Fibroblast of lung (primary cell): ENCODE measurements at places on chromosomes 5 and 9. TPM values are rescaled to one million over a fixed set of nuclear protein-coding genes. Genes with fewer than 3 reads are reported as not detected.
A peak's percentile ranks its signal among the peaks of the same experiment; 100 is the strongest.

AP3B1 gene
- 58.7 and 66.9 TPM in 2 replicates for polyA plus RNA-seq

ZBED3 gene
- polyA plus RNA-seq, result 3.0 and 4.6 TPM in 2 replicates

FOCAD gene
- polyA plus RNA-seq, result 40.3 and 46.8 TPM in 2 replicates

EIF4E1B gene
- not detected in 2 replicates for polyA plus RNA-seq

ESM1 gene
- 0.50 and 2.6 TPM in 2 replicates for polyA plus RNA-seq

PCDHGC5 gene
- 0.97 and 1.1 TPM in 2 replicates for polyA plus RNA-seq

PPP2R2B gene
- polyA plus RNA-seq, result 0.54 and 0.67 TPM in 2 replicates

AGXT2 gene
- not detected in 2 replicates for polyA plus RNA-seq

TBCA gene
- polyA plus RNA-seq, result 237 and 238 TPM in 2 replicates

NKD2 gene
- 0.29 TPM in 1 of 2 replicates, not detected in the other for polyA plus RNA-seq

PSMB7 gene
- polyA plus RNA-seq, result 290 and 398 TPM in 2 replicates

PRDM9 gene
- not detected in 2 replicates for polyA plus RNA-seq

SPINK9 gene
- not detected in 2 replicates for polyA plus RNA-seq

ASS1 gene
- 44.7 and 65.0 TPM in 2 replicates for polyA plus RNA-seq

SYK gene
- not detected in 2 replicates for polyA plus RNA-seq

IL3 gene
- not detected in 2 replicates for polyA plus RNA-seq

CXXC5 gene
- 15.8 and 18.6 TPM in 2 replicates for polyA plus RNA-seq

SHOC1 gene
- polyA plus RNA-seq, result 0.02 and 0.11 TPM in 2 replicates

CENPH gene
- 7.1 and 16.6 TPM in 2 replicates for polyA plus RNA-seq

DNA sequence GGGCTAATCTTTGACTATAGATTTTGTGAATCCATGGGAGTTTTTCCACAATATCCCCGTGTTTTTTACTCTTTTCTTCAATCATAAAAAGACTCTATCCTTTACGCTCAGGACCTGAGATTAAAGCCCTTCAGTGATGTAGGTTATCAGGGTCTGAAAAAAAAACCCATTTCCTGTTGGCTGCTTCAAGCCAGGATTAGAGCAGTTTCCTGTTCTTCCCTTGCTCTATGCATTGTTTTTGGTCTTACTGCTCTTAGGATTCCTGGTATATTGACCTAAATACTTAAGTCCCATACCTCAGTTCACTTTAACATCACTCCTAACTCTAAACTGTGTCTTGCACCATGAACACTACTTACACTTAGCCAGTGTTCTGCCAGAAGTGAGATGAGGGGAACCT is 319.3 kb upstream of the CHD1 start:
- DNase-seq, result no peak

- DNase-seq, result peak; percentile 54
Measured at GRCh38 chr5:56039985-56040384, 45.2 kb upstream of the IL6ST start.

DNA sequence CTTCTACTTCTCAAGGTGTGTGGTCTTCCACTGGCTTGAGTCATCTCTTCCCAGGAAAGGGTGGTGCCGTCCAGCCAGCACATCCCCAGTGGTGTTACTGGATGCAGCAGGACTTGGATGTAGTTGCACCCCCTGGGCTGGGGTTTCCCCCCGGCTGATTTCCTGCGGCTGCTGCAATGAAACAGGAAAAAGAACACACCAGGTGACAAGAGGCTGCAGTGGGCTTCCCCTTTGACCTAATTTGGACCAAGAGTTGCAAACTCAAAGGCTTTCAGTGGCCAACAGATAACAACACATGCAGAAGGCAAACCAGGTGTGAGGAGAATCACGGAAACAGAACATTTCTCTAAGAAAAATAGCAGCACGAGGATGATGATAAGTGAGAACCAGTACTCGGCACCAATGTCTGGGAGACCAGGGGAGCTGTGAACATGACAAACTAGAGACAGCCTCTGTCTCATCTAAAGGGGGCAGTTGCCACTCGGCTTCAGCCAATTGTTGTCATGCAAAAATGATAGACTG is 83.7 kb downstream of the PDE6A start:
- peak; percentile 44 for DNase-seq

DNA sequence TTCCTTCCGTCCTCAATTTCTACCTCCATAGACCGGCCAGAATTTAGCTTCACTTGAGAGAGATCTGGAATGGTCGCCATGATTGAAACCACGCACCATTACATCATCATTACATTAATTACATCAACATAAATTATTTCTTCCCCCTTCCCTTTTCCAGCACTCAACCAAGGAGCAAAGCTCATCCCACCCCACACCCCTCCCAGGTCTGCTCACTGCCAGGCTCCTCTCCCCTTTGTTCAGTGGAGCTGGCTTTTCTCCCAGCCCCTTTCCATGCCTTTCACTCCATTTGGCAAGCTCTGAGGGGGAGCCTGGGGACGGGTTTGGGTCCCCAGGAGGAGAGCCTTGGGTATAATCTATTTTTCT is 8.4 kb downstream of the RACK1 start:
- no peak for DNase-seq

DNA sequence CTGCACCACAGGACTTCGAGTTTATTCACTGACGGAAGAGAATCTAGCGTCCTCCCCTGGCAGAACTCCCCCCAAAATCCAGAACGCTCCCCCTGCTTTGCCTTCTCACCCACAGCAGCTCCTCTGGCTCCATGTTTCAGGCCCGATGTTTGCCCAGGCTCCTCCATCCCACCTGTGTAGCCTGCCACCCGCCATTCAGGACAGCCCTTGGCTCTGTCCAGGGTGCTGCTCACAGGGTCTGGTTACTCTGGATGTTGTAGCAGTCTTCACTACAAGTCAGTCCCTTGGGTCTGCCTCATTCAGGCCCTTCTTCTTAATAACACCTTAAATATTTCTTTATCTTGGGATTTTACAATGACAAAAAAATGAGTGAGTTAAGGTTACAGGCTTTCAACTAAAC is 41.3 kb upstream of the SV2C start:
- DNase-seq, result no peak

DNA sequence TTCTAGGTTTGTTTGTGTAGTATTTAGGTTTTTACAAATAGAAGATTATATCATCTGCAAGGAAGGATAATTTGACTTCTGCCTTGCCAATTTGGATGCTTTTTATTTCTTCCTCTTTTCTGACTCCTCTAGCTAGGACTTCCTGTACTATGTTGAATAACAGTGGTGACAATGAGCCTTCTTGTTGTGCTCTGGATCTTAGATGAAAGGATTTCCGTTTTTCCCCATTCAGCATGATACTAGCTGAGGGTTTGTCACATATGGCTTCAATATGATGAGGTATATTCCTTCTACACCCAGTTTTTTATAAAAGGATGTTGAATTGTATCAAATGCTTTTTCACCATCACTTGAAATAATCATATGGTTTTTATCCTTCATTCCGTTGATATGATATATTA is 101.4 kb downstream of the FBXO4 start:
- DNase-seq, result no peak

GRCh38 chr9:136374183-136374575 is 710 bp upstream of the CARD9 start:
- DNase-seq, result no peak

DNA sequence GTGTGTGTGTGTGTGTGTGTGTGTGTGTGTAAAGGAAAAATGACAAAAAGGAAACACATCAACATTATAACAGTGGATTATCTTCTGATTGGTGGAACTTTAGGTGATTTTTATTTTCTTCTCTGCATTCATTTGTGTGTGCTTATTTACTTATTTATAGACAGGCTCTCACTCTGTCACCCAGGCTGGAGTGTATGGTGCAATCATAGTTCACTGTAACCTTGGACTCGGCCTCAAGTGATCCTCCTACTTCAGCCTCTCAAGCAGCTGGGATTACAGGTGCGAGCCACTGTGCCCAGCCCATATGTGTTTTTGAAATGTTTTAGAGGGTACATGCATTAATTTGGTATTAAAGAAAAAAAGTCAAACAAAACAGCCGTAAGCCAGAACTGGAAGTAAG is 39.1 kb downstream of the FAT2 start:
- DNase-seq, result no peak

DNA sequence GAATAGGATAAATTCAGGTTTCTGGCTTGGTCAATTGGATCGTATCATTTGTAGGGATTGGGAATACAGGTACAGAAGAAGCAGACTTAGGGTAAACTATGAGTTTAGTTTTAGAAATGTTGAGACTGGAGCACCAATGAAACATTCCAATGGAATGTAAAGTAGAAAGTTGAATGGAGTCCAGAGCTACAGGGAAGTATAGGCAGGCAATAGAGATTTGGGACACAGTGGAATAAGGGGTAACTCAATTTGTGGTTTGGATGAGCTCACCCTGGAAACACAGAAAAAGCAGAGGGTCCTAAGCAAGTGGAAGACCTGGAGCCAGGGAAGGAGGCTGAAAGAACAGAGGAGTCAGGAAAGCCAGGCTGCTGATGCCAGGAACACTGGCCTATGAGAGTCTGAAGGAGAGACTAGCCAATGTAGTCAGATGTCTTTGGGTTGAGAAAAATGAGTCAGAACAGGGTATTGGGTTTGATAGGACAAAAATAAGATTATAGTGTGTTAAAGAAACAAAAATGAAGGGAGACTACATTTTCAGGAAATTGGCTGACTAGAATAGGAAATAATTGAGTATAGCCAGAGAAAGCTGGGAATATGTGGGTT is 72.8 kb downstream of the STARD4 start:
- peak; percentile 81 for DNase-seq

- no peak for DNase-seq
Measured at GRCh38 chr5:153879596-153879995, 159.1 kb downstream of the FAM114A2 start.

- peak; percentile 97 for DNase-seq
Measured at GRCh38 chr9:88816141-88816540, 175.1 kb upstream of the S1PR3 start.

GRCh38 chr9:91949392-91949945 is 559 bp downstream of the ROR2 start:
- DNase-seq, result no peak

GRCh38 chr9:87867391-87867790 is 15.3 kb upstream of the SPATA31E1 start:
- no peak for DNase-seq

GRCh38 chr9:35508069-35508468 is 18.2 kb downstream of the RUSC2 start:
- no peak for DNase-seq

GRCh38 chr5:132489871-132490483 is 596 bp downstream of the IRF1 start:
- peak; percentile 60 for DNase-seq

- no peak for DNase-seq
Measured at GRCh38 chr5:160341309-160341870, 29.0 kb upstream of the CCNJL start.

GRCh38 chr5:14572385-14572784 is 9.2 kb upstream of the OTULINL start:
- DNase-seq, result no peak

GRCh38 chr5:67401172-67401571 is 204.6 kb upstream of the CD180 start:
- no peak for DNase-seq

GRCh38 chr5:88883836-88884607 is 1.0 kb upstream of the MEF2C start:
- DNase-seq, result peak; percentile 80

- DNase-seq, result no peak
Measured at GRCh38 chr9:68533678-68534077, 7.0 kb downstream of the TMEM252 start.

DNA sequence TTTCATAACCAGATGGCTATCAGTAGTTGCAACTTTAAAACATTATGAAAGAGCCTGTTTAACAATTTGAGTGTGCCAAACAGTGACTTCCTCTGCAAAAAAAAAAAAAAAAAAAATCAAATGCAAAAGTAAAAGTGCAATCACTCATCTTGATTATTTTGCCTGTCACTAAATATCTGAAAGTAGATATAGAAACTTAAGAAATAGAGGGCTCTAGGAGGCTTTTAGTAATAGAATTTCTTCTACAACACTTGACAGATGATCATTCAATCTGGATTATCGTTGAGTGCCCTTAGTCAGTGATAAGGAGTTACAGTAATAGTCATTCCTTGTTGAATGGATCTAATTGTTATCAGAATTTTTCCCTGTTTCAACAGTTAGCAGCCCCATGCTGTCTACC is 101.8 kb downstream of the CETN3 start:
- DNase-seq, result no peak

- peak; percentile 39 for DNase-seq
Measured at GRCh38 chr5:171578049-171578828, 158.8 kb downstream of the FGF18 start.

- DNase-seq, result peak; percentile 61
Measured at GRCh38 chr5:157855404-157855994, 3.4 kb downstream of the CLINT1 start.

- DNase-seq, result no peak
Measured at GRCh38 chr5:131957721-131958441, 12.4 kb upstream of the MEIKIN start.

GRCh38 chr5:14767053-14767452 is 102.5 kb downstream of the OTULIN start:
- DNase-seq, result no peak

GRCh38 chr9:132381966-132382541 is 24.6 kb downstream of the TTF1 start:
- DNase-seq, result no peak

GRCh38 chr5:9197881-9198260 is 348.0 kb downstream of the SEMA5A start:
- DNase-seq, result peak; percentile 70

GRCh38 chr9:32579706-32580331 is 6.9 kb upstream of the NDUFB6 start:
- DNase-seq, result peak; percentile 72
